ENCODE measurements at places on chromosomes 2 and 18.

DNA sequence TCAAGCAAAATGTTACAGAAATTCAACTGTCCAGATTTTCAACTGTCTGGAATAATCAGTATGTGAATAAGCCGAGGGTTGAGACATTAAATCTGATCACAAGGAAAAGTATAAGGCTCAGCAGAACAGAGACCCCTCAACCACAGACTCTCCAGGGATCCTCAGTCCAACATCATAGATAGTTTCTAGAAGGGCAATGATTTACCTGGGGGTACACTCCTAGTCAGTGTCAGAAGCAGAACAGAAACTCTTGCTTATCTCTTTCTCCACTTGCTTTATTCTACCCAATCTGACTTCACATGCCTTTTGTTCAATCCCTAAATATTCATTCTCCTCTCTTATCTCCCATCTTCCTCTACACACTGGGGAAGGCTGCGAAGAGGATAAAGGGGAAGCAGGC, 36.4 kb downstream of the ICOS start:
- DNase-seq = no peak

DNA sequence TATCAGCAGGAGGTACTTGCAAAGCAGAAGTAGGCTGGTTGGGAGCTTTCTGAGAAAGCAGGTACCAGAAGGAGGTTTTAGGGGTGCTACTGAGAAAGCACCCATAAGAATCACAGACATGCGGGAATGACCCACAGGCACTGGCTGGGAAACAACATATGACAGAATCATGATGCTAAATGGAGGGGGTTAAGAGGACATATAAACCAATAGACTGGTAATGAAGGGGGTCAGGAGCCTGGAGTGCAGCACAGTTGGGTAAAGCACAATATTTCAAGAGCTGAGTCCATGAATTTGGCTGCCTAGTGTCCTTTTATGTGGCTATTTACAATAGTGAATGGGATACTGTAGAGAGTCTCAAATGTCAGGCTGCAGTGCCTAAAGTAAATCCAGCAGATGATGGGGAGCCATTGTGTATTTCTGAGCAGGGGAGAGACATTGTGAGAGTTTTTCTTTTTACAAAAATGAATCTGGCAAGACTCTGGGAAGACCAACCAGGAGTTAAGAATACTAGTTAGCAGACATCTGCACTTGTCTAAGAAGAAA, 27.6 kb upstream of the GMCL1 start:
- no peak for DNase-seq

- no peak for DNase-seq
Observed at GRCh38 chr2:108029496-108029895, 43.2 kb downstream of the SLC5A7 start.

- DNase-seq = peak; percentile 21
Observed at GRCh38 chr2:133790711-133791110, 222.4 kb upstream of the NCKAP5 start.

GRCh38 chr2:204947405-204947804, 402.1 kb downstream of the PARD3B start:
- DNase-seq = no peak

DNA sequence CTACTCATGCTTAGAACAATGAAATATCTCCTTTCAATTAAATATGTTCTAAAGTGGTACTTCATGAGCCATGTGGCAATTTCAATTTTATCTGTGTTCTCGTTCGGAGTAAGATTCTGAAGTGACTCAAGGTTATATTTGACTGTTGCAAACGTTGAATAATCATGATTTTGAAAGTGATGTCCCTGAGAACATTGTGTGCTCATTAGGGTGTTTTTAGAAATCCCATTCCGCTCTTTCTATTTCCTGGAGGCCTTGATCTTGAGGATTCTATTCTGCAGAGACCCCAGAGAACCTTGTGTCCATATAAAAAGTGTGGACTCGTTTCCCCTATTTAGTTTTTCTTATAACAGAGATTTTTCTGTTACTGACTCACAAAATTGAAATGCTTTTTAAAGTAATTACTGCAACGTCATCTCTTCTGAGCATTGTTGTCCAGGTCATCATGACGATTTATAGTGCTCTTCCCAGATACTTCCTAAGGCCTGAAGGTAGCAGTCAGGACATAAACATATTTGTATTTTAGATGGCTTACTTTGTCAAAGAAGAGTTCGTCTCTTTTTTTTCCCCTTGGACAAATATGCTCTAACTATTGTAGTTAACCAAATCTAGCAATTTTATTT, 27.2 kb downstream of the IL1R2 start:
- no peak for DNase-seq

DNA sequence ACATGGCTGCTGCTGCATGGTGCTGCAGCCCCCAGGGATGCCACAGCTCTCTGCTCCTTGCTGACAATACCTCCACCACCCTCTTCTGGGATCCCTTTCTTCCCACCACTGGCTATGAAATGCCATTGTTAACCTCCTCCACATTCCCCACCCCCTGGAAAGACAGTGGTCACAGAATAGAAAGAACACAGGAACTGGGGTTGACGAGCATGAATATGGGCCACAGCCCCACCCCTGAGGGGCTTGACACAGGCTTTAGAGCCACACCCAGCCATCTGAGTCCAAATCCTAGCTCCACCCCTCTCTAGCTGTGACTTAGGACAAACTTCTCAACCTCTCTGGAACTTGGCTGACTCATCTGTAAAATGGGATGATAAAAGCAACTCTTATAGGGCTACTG, 47.3 kb downstream of the TMEM163 start:
- DNase-seq = no peak

GRCh38 chr2:11411768-11412448, 54.1 kb downstream of the E2F6 start:
- peak; percentile 42 for DNase-seq

DNA sequence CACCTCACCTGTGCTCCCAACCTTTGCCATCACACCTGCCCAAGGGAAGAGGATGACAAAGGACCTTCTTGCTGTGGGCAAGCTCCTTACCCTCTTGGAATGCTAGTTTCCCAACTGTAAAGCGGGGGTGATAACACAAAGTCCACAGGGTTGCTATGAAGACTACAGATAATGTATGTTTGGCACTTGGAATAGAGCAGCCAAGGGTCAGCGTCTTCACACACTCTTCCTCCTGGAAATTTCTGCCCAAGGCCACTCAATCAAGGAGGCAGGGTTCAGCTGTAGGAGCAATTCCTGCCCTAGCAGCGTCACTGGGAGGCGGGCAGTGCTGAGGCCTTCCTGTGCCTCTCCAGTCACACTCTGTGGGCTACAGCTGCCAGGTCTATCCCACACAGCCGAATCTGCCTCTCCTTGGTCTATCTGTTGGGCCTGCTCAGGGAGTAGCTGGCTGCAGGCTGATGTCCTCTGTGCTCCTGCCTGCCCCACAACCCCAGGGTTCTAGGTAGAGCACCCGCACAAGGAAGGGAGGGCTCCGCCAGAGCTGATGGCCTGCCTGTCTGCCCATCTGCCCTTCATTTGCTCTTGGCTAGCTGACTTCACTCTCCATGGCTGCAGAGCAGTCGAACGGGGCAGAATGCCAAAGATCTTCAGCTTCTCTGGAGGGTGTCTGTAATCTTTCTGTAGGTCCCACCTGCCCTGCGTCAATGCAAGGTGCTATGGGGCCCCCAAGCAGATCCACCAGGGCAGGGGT, 91.9 kb downstream of the MRO start:
- DNase-seq = no peak

GRCh38 chr18:26547646-26548414, 523 bp downstream of the KCTD1 start:
- DNase-seq = peak; percentile 76

DNA sequence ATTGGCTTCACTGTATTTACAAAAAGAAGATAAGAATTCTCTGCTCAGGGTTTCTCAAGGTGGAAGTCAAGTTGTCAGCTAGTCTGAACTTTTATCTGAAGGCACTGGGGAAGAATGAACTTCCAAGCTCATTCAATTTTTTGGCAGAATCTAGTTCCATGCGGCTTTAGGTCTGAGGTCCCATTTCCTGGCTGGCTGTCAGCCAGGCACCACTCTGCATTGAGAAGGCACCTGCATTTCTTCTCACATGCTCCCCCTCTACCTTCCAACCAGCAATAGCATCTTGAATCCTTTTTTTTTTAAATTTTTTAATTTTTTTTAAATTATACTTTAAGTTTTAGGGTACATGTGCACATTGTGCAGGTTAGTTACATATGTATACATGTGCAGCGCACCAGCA, 46.2 kb upstream of the RPE start:
- no peak for DNase-seq

DNA sequence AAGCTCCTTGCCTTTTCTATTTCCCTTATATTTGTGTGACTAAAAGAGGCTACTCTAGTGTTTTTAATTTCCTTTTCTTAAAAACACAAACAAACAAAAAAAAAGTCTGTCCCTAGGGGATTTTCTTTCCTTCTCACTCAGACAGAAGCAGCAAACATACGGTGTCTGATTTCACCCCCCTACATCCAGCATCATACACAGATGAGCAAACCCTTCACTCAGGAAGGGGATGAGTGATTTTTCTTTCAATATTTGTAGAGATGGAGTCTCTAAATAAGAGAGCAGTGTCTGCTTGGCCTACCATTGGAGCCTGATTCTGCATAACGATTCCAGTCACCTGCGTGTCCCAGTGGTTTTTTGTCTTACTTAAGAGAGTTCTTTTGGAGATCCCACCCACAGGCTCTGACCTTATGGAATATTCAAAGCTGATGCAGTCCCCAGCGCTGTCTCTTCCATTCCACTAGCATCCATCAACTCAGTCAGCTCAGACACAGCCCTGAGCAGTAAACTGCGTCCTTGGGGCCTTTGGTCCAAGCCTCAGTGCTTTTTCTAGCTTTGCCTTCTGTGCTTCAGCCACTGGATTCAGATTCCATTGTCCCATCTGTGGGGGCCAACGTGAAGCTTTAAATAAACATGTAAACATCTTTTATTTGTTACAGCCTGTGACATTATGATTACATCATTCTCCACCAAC, 52.6 kb upstream of the TPO start:
- no peak for DNase-seq

DNA sequence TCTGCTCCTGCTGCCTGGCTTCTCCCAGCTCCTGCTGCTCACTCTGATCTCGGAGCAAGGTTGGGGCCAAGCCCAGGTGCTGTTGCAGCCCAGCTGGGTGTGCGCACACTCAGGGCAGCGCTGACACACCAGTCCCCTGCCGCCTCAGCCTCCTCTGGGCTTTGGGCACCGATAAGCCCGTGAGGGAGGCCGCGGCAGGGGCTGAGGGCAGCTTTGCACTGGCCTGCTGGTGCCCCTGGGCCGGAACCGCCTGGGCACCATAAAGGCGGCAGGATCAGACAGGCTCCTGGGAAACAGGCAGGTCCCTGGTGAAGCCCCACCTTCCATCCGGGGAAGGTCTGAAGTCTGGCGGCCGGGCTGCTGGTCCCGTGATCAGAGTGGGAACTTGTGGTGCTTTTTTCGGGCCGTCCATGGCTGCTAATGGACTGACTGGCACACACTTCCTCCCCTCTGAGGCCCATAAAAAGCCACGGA, 14.1 kb upstream of the EML6 start:
- DNase-seq = no peak

- DNase-seq = no peak
Observed at GRCh38 chr2:81895620-81896250, 1591.2 kb upstream of the LRRTM1 start.

GRCh38 chr2:198297350-198297749, 493.0 kb downstream of the PLCL1 start:
- no peak for DNase-seq

- peak; percentile 49 for DNase-seq
Observed at GRCh38 chr2:158994920-158995676, 26.7 kb downstream of the TANC1 start.

DNA sequence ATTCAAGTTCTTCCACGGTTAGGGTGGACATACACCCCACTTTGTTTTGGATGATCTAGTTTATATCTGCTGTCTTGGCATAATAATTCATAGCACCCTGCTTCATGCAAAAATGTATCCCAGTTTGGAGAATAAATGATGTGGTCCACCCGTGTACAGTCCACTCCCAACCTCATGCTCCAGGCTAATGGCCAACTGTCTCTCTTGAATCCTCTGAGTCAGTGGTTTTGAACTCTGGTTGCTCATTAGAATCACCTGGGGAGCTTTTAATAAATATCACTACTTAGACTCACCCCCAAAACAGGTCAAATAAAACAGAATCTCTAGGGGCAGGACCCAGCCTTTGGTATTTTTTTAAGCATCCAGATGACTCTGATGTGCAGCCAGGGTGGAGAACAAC, 78.5 kb downstream of the SDC1 start:
- DNase-seq = no peak

DNA sequence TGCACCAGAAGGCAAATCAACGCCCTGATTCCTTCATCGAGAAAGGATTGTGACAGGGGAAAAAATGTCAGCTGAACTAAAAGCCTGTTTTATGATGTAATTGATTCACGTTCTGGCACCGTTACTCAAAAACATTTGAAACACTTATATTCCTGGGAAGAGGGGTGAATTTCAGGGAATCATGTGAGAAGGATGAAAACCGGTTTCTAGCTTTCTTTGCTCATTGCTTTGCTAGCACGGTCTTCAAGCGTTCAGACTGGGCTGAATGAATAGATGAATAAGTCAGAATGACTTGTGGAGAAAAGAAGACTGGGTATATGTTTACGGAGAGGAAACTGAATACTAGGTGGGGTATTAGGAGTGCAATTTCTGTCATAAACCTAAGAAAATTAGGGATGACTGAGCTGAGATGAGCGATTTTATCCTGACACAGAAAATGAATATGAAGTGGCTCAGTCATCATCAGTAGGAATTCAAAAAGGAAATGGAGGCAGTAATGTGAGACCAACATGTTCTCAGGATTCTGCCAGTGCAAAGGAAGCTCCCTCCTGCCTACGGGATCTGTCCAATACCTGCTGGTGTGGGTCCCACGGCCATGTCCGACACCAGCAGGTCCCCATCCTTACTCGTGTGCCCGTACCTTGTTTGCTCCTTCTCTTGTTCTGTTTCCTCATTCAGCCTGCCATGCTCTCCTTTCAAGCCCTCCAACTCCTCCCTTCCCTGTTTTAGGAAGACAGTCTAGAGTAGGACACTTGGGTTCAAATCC, 124.7 kb upstream of the ARL5A start:
- DNase-seq = no peak

GRCh38 chr18:78733762-78734613, 245.6 kb upstream of the SALL3 start:
- DNase-seq = no peak

DNA sequence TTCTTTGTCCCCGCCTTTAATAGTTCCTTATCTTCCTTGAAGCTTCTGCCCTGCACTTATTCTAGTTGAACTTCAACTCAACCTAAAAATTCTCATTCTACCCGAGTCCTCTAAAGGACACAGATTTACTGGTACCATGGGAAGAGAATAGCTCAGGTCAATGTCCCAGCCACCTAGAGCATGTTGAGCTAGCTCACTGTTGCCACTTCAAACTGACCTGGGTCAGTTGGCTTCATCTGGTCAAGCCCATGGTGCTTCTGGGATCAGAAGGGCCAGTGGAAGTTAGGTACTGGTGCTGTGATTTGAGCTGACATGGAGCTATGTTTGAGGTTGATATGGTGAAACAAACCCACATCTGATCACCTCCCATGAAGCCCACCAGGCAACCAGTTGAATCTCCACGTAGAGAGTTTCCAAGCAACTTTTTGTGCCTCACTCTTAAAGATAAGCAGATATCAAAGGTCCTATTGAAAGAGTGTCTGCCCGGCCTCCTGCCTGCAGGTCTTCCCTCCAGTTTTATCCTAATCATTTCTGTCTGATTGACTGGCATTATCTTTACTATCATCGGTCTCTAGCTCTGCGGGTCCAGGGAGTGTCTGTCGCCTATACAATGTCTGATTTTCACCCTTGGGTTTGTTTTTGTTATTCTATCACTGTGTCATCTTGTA, 17.2 kb downstream of the GREB1 start:
- no peak for DNase-seq

GRCh38 chr18:3839581-3839981, 389.6 kb downstream of the TGIF1 start:
- DNase-seq = no peak

GRCh38 chr2:59019566-59020159, 778.5 kb upstream of the FANCL start:
- no peak for DNase-seq

Data from AG10803 (cell line).